Activated CD4-positive, alpha-beta T cell treated with anti-CD3 and anti-CD28 coated beads for 36 hours (primary cell): ENCODE measurements at places on chromosomes 1 and 21. TPM values are rescaled to one million over a fixed set of nuclear protein-coding genes. Genes with fewer than 3 reads are reported as not detected.

- H3K4me1 ChIP-seq: peaks cover 1% of the 10 kb centered on the region
- peaks cover 19% of the 10 kb centered on the region for H3K36me3 ChIP-seq
- no peak overlapping the region for H3K4me3 ChIP-seq
- no peak for DNase-seq
Measured at GRCh38 chr21:36928960-36929359, 37.5 kb downstream of the HLCS start.

DNA sequence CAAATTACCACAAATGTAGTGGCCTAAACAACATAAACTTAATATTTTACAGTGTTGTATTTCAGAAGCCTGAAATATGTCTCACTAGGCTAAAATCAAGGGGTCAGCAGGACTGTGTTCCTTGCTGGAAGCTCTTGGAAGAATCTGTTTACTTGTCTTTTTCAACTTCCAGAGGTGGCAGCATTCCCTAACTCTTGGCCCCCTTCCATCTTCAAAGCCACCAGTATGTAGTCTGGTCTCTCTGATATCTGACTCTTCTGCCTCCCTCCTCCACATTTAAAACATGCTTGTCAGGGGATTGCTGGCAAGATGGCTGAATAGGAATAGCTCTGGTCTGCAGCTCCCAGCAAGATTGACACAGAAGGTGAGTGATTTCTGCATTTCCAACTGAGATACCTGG is 567.5 kb downstream of the PLA2G4A start:
- no peak overlapping the region for H3K4me3 ChIP-seq
- no peak for DNase-seq
- H3K4me1 ChIP-seq: no peaks in the 10 kb centered on the region

GRCh38 chr1:47440599-47441081 is 2.8 kb downstream of the FOXD2 start:
- no peak overlapping the region for H3K4me3 ChIP-seq
- peaks cover 23% of the 10 kb centered on the region for H3K4me1 ChIP-seq
- H3K27me3 ChIP-seq: peaks cover 12% of the 10 kb centered on the region
- H3K36me3 ChIP-seq: no peaks in the 10 kb centered on the region

GRCh38 chr1:74343216-74343615 is 108.0 kb downstream of the TNNI3K start:
- no peak overlapping the region for H3K4me3 ChIP-seq
- H3K27me3 ChIP-seq: no peaks in the 10 kb centered on the region
- DNase-seq: no peak
- no peaks in the 10 kb centered on the region for H3K36me3 ChIP-seq

GRCh38 chr21:31201548-31201947 is 142.5 kb downstream of the TIAM1 start:
- peaks cover 12% of the 10 kb centered on the region for H3K36me3 ChIP-seq
- H3K4me3 ChIP-seq: no peak overlapping the region
- no peak overlapping the region for H3K27ac ChIP-seq
- H3K27me3 ChIP-seq: no peaks in the 10 kb centered on the region
- DNase-seq: no peak
- peaks cover 26% of the 10 kb centered on the region for H3K4me1 ChIP-seq

Gene MAP3K21
- total RNA-seq: 3.0 TPM

Gene LRIG2
- total RNA-seq: 7.1 TPM

DNA sequence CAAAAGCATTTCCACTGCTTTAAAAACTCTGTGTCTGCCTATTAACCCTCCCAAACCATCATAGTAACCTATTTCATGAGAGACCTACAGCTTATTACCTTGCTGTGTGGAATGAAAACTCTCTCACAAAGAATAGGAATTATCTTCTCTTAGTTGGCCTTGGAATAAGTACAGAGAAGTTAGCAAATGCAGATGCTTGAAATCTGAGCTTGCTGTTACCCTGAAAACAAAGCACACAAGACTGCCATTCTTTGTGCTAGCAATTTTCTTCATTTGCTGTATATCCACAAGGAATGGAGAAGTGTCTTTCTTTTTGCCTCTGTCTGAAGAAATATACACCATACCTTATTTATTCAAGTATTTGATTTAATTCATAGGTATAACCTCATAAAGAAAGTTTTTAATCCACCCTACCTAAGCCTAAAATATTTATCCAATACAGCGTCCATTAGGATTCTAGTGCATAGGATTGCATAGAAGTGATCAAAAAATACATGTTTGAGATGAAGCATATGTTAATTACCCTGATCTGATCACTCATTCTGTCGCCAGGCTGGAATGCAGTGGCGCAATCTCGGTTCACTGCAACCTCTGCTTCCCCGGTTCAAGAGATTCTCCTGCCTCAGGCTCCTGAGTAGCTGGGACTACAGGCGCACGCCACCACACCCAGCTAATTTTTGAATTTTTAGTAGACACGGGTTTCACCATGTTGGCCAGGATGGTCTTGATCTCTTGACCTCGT is 451.1 kb downstream of the LTN1 start:
- H3K27me3 ChIP-seq: no peaks in the 10 kb centered on the region
- H3K4me1 ChIP-seq: peaks cover 3% of the 10 kb centered on the region
- no peak overlapping the region for H3K27ac ChIP-seq
- DNase-seq: no peak

- no peaks in the 10 kb centered on the region for H3K27me3 ChIP-seq
- H3K36me3 ChIP-seq: no peaks in the 10 kb centered on the region
- DNase-seq: no peak
- H3K4me3 ChIP-seq: no peak overlapping the region
- H3K4me1 ChIP-seq: no peaks in the 10 kb centered on the region
- H3K27ac ChIP-seq: no peak overlapping the region
Measured at GRCh38 chr1:200369131-200369530, 40.7 kb downstream of the ZNF281 start.

- no peak overlapping the region for H3K27ac ChIP-seq
- DNase-seq: no peak
- H3K36me3 ChIP-seq: no peaks in the 10 kb centered on the region
- peaks cover 3% of the 10 kb centered on the region for H3K27me3 ChIP-seq
- H3K4me3 ChIP-seq: no peak overlapping the region
- no peaks in the 10 kb centered on the region for H3K4me1 ChIP-seq
Measured at GRCh38 chr1:239276051-239276450, 110.3 kb upstream of the CHRM3 start.

DNA sequence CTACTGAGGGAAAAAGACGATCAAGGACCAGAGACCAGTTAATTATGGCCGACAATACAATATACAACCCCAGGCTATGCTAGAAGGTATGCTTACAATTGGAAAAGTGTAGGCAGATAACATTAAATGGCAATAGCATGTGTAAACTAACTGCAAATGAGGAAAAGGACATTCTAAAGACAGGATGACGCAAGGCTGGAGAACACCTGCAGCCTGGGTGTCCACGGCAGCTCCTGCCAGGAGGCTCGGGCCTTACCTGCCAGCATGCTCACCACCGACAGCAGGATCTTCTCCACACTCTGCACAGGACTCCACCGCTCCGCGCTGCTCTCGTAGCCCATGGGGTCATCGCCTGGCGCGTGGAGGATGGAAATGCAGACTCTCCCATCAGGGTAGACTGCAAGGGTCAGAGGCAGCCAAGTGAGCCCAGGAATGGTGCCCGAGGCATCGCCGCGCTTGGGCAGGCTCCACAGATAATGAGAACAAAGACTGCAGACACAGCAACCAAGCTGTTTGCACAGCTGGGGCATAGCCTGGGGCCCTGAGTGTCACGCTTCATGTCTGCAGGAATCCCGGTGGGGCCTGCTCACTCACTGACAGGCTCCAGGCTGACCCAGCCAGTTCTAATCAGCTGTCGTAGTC is 28.2 kb downstream of the UBE2G2 start:
- H3K27me3 ChIP-seq: no peaks in the 10 kb centered on the region
- DNase-seq: no peak
- H3K36me3 ChIP-seq: peaks cover 57% of the 10 kb centered on the region
- no peaks in the 10 kb centered on the region for H3K4me1 ChIP-seq

Gene ECM1
- total RNA-seq: 0.96 TPM

GRCh38 chr1:27713139-27713725 is 12.5 kb upstream of the FAM76A start:
- no peak overlapping the region for H3K27ac ChIP-seq
- no peak overlapping the region for H3K4me3 ChIP-seq
- H3K36me3 ChIP-seq: no peaks in the 10 kb centered on the region
- no peaks in the 10 kb centered on the region for H3K4me1 ChIP-seq
- DNase-seq: no peak

- no peaks in the 10 kb centered on the region for H3K4me1 ChIP-seq
- no peaks in the 10 kb centered on the region for H3K27me3 ChIP-seq
- no peak overlapping the region for H3K4me3 ChIP-seq
- H3K36me3 ChIP-seq: no peaks in the 10 kb centered on the region
- no peak overlapping the region for H3K27ac ChIP-seq
Measured at GRCh38 chr1:199129247-199129646, 490.4 kb downstream of the PTPRC start.

Gene SPATA21
- total RNA-seq: not detected

- DNase-seq: no peak
- H3K4me1 ChIP-seq: peaks cover 31% of the 10 kb centered on the region
- peak overlapping the region; percentile 87 for H3K27ac ChIP-seq
- H3K4me3 ChIP-seq: peak overlapping the region; percentile 69
Measured at GRCh38 chr1:37994886-37995566, 5.2 kb upstream of the SF3A3 start.

DNA sequence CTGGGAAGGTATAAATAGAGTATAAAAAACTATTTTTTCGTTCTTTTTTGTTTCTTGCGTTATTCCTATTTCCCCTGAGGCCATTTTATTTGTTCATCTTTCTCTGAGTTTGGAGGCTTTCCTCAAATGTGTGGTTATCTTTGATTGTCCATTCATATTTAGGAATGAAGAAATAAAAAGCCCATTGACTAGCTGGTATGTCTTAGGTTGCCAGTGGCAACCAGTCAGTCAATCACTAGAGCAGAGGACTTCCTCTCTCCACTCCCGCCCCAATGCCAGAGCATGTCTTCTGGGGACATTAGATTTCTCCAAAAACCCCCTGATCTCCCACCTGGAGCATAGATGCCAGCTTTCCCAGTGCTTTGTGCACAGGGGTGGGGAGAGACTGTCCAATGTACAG is 20.7 kb upstream of the FOXE3 start:
- no peak overlapping the region for H3K4me3 ChIP-seq
- no peaks in the 10 kb centered on the region for H3K4me1 ChIP-seq
- H3K27ac ChIP-seq: no peak overlapping the region
- no peak for DNase-seq

GRCh38 chr1:78339490-78339889 is 151.3 kb upstream of the PTGFR start:
- peaks cover 7% of the 10 kb centered on the region for H3K27me3 ChIP-seq
- DNase-seq: peak; percentile 8
- H3K27ac ChIP-seq: no peak overlapping the region
- no peaks in the 10 kb centered on the region for H3K36me3 ChIP-seq
- H3K4me1 ChIP-seq: no peaks in the 10 kb centered on the region

DNA sequence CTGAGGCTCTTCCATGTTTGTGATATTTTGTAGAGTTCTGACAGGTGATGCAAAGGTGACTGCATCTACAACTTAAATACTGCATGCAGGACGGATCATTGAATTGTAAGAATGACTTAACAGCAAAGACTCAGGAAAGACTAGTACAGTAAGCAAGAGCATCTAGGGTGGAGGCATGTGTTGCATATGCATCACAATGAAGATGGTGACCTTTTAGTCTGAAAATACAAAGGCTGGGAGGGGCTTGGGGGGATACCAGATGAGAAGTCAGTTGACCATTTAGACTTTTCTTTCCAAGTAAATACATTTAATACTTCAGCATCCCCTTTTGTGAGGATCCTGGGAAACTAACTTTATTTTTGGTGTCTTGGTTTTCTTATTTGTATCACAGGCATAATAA is 145.5 kb downstream of the NUF2 start:
- no peaks in the 10 kb centered on the region for H3K4me1 ChIP-seq
- DNase-seq: no peak

DNA sequence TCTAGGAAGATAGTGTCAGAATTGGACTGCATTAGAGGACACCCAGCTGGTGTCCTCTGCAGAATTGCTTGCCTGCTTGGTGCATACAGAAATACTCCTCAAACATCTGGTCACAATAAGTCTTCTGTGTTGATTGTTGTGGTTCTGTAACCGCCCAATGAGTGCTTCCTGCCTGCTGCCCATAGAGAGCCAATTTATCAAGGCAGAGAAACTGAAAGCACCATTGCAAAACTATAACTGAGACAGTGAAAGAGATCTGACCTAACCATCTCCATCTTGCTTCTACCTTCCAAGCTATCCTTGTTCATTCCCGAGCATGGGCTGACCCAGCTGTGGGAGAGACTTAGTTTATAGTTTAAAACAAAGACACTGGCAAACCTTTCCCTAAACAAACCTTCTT is 462.4 kb upstream of the RGS18 start:
- H3K27ac ChIP-seq: no peak overlapping the region
- DNase-seq: no peak
- no peak overlapping the region for H3K4me3 ChIP-seq
- H3K4me1 ChIP-seq: no peaks in the 10 kb centered on the region
- no peaks in the 10 kb centered on the region for H3K36me3 ChIP-seq

DNA sequence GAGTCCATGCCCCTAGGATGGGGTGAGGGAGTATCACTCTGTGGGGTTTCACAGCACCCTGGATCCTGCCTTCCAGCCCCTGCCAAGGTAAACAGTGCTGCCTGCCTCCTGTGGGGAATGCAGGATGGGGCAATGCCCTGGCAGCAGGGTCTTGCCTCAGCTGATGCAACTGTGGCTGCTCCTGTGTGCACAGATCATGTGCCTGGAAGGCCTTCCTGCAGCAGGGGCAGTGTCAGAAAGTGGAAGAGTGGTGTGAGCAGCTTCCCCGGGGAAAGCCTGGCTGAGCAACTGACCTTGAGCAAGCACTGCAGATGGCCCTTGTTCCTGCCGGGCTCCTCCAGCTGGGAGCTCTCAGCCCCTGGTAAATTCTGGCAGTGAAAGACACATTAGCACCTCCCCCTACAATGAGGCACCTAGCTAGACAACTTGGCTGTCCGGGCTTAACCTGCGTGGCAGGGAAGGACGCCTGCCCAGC is 9.9 kb downstream of the TOR3A start:
- H3K27ac ChIP-seq: no peak overlapping the region
- no peak overlapping the region for H3K4me3 ChIP-seq
- H3K4me1 ChIP-seq: no peaks in the 10 kb centered on the region
- DNase-seq: no peak
- H3K36me3 ChIP-seq: peaks cover 22% of the 10 kb centered on the region
- H3K27me3 ChIP-seq: no peaks in the 10 kb centered on the region
